ENCODE measurements at places on chromosomes 16 and 17.

GRCh38 chr17:33674685-33675084 is 381.6 kb upstream of the ASIC2 start:
- peak; percentile 22 for DNase-seq

DNA sequence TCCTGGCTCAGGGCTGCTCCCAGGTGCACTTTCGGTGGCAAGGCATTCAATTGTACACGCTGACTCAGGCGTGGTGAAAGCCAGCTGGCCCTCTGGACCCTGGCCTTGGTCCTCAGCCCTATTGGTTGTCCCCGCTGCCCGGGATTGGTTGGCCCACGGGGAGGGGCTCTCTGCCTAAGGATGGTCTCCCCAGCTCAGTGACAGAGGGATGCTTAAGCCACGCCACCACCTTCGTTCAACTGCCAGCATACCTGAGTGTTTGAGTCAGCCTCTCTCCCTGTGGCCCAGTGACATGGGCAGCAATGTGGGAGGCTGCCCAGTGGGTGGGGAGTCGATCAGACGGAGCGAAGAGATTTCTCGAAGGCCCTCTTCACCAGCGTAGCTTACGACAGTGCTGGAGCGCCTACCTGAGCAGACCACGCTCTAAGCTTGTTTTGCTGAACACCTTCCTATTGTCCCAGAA is 30.3 kb downstream of the IRF8 start:
- no peak for DNase-seq

- no peak for DNase-seq
Observed at GRCh38 chr16:24998201-24998600, 17.0 kb downstream of the ARHGAP17 start.

- DNase-seq, result no peak
Observed at GRCh38 chr16:17773698-17774101, 302.9 kb upstream of the XYLT1 start.

DNA sequence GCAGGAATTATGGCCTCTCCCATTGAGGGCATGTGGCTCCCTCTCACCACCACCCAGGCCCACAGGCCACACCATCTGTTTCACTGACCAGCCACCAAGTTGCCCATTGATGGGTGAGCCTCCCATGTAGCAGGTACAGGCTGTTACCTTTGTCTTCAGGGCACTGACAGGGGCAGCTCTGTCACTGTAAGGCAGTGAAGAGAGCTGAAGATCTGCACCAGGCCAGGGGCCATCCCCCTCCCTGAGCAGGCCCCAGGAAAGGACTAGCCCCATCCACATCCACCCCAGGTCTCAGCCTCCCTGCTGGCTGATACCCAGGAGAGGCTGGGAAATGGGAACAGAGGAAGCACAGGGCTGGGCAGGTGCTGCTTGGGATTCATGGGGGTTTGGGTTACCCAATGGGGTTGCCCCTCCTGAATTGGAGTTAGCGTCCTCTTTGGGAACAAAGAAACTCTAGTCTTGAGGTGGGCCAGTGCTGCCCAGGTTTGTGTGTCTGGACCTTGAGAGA is 1691.4 kb downstream of the TP53TG3F start:
- DNase-seq, result no peak

GRCh38 chr17:34556384-34556783 is 23.0 kb upstream of the TMEM132E start:
- DNase-seq, result peak; percentile 10
